ENCODE measurements at places on chromosomes 5 and 9.

GRCh38 chr9:36572515-36573418 lies at the start of gene MELK:
Gene MELK (plus strand): TSS chr9:36572895. CDS start chr9:36581682, 8,787 bp downstream.
- DNase-seq = peak; percentile 87

DNA sequence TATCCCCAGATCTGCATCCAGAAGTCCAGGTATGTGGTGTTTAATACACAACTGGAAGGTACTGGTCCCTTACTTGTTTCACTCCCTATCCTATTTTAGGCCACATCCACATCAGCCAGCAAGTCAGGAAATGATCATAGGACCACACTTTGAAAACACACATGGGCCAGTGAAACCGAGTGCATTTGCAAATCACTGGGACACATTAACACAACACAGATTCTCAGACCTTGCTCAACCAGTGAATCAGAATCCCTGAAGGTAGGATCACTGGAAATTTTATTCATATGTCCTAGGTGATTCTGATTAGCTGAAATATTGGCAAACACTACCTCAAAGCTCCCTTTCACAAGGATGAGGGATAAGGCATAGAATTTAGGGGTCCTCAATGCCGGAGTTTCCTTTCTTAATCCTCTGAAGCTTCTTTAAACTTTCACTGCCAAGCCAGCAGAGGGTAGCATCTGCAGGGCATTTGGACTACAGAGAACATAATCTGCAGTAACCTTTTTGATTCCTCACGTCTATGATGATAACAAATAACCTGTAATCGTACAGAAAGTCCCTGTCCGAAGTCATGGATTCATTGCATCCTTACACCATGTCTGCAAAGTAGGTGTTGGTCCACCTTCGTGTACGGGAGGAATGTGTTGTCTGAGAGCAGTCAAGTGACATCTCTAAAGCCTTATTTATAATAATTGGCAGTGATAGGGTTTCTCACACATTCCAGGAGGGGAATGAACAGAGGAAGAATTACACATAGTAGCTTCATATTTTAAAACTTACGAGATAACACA lies 11.0 kb upstream of the ABLIM3 start:
- DNase-seq = no peak

DNA sequence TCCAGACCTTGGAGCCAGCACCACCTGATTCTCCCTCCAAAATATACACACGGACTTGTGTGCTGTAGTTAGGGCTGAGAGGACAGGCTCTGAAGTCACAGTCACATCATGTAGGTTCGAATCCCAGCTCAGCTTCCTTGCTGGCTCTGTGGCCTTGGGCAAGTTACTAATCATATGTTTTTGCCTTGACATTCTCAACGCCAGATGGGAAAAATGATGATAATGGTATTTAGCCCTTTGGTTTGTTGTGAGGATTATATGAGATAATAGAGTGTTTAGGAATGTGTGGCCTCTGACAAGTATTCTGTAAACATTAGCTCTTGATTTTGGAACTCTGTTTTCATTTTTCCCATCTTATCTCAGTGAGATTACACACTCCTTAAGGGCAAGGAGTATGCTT lies 72.5 kb downstream of the PLAC8L1 start:
- no peak for DNase-seq

DNA sequence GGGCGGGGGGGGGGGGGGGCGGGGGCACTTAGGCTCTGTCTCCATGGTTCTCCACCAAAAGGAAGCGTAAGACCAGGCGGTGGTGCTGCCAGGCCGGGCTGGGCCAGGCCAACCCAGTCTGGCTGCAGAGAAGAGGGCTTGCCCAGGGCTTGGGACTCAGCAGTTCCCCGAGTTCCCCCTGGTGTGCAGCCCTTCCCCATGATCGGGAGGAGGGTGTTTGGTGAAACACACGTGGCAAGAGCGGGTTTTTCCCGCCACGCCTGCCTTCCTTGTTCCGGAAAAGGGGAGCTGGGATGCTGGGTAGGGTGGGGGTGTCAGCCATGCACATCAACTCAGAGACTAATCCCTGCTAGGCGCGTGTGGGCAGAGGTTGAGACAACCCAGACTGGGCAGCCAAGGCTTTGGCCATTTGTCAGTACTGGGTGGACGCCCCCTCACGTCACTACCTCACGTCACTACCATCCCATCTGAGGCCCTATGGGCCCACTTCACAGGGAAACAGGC lies 32.9 kb downstream of the PRRX2 start:
- DNase-seq = no peak

GRCh38 chr5:176497852-176498251 lies 39.4 kb downstream of the RNF44 start:
- DNase-seq = no peak

- no peak for DNase-seq
These were observed 43.7 kb upstream of the OSMR start for GRCh38 chr5:38802125-38802524.

DNA sequence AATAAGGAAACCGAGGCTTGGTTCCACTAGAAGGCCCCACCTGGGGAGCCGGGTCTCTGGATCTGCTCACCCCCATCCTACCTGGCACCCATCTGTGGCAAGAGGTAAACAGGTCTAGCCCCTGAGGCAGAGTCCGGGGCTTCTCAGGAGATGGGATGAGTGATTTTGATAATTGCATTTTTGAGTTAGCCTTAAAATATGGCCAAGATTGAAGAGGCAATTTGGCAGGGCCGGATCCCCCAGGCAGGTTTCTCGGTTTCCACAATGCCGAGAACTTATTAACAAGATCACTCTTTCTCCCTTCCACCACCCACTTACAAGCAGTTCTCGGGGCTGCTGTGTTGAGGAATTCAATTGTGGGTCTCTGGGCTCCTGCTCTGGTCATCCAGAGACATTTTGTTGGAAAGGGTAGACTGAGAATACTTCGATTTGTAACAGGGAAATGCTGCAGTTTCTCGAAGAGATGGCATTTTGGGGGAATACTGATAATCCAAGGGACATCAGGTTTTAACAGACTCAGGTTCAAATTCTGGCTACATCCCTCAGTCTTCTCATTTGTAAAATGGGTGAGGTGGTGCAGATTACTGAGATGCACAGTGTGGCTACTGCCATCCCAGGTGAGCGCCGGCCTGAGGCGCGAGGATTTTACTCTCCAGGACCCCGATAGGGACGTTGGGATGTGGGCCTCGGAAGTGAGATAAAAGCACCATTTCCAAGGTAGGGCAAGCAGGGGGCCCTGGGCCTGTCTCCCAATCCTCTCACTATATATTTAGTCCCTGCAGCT lies 194.2 kb downstream of the CDK5RAP2 start:
- DNase-seq = no peak

DNA sequence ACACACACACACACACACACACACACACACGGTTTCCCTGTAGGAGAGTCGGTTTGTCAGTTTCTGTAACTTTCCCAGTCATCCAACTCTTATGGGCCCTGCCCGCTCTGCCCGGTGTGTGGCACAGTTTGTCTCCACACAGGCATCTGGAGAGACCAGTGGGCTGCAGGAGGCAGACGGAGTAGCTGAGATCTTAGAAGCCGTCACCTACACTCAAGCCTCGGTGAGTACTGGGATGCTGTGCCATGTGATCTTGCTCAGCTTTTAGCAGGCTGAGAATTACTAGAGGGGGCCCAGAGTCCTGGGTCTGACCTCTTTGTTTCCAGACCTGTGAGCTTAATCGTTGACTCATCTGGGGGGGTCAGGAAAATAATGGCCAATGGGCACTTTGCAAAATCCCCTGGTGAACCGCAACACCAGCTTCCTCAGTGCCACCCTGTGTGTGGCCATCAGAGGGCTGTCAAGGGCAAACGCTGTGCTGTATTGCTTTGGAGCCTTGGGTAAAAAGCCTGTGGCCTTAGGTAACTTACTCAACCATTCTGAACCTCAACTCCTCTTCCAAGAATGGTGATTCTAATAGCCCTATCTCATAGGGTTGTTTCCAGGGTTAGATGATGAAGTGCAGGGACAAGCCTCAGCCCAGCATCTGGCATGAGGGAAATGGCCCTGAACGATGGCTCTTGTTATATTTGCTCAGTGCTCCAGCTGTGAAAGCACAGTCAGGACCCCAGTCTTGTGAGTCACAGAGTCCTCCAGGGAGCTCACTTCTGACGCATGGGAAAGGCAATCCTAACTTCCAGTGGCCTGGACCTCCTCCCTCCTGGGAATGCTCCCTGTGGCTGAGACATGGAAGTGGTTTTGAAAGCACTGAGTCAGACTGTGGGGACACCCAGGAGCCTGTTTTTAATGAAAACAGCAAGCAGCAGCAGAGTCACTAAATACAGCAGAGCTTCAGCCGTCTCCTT lies 45.6 kb downstream of the COL15A1 start:
- DNase-seq = no peak

GRCh38 chr9:135819905-135820304 lies 87.4 kb downstream of the CAMSAP1 start:
- DNase-seq = no peak

DNA sequence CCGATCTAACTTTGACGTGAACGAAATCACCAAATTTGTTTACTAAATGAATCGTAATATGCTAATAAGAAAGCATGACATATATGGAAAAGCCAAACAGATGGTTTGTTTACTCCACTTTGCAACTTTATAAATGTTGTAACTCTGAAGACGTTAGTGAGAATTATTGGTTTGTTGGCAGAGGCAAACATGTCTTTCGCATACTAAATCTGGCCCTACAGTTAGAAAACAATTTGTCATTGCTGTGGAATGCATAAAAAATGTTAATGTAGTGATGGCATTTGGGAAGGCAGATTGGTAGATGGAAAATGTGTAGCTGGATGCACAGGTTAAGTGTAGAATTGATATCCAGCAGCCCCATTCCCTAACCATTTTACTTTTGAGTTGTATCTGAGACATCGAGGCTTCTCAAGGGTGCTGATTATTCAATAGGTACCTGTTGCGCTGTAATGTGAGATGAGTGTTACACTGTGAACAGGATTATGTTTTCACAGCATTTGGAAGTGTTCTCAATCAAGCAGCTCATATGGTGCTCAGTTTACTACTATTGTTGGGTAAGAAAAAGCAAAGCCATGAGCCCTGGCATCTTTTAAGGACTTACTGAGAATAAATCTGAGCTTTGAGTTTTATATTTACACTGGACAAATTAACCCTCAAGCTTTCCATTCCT lies 444.8 kb downstream of the BNC2 start:
- no peak for DNase-seq

Measured in stimulated activated CD8-positive, alpha-beta memory T cell treated with anti-CD3 and anti-CD28 coated beads, Interleukin-15, amount 100 ng/mL, for 24 hours (primary cell).